ENCODE measurements at places on chromosomes 11 and 22.

DNA sequence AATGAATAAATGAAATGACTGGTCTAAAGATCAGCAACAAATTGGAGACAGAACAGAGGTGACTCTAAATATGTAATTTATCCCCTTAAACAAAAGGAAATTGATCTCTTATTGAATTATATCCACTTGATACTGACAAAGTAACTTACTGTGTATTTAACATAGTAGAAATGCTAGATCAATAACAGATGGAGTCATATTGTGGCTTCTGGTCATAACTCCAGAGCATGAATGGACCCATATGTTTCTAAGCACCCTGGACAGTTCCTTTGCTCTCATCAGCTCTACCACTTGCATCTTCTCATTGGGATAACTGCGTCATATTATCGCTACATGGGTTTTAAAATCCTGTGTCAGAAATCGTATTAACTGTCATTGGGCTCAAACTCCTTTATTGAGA lies 222.3 kb downstream of the ETS1 start:
- DNase-seq, result no peak
- no peak overlapping the region for H3K4me3 ChIP-seq
- H3K4me1 ChIP-seq, result peaks cover 10% of the 10 kb centered on the region
- H3K36me3 ChIP-seq, result peaks cover 3% of the 10 kb centered on the region
- H3K27ac ChIP-seq, result no peak overlapping the region

DNA sequence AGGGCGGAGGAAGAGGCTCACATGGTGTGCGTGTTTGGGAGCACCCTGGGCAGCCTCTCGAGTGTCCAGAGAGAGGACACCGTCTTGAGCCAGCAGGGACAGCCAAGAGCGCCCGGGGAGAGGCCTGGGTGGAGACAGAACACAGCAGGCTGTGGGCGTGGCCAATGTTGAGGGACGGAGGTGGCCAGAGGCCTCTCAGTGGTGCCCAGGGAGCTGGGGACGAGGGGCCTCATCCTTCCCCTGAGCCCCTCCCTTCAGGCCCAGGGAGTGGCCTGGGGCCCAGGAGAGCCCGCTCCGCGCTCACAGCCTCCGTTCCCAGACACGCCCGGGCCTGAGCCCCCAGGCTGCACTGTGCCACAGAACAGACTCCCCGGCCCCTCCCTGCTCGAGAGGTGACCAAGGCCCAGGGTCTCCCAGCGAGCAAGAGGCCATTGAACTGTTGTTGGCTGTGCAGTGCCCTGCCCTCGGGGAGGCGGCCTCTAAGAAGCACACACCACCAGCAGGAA lies 48.4 kb downstream of the CDKN1C start:
- no peaks in the 10 kb centered on the region for H3K36me3 ChIP-seq
- H3K4me1 ChIP-seq, result no peaks in the 10 kb centered on the region
- H3K27me3 ChIP-seq, result peaks cover 2% of the 10 kb centered on the region
- no peak overlapping the region for H3K4me3 ChIP-seq
- DNase-seq, result no peak
- no peak overlapping the region for H3K27ac ChIP-seq

DNA sequence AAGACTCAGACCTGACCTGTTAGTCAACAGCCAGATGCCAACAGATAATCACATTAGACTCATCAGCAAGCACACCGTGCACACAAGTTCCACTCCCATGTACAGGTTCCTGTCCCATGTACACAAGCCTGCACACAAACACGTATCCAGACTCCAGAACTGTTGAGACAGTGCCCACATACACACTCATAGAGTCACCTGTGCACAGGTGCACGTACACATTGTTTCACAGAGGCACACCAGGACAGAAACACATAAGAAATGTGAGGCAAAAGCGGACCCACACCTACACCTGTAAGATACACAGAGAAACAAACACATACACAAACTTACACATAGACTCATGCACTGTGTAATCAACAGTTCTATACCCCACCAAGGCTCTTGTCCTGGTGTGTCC lies 2.7 kb upstream of the ZNF74 start:
- no peak for DNase-seq
- no peaks in the 10 kb centered on the region for H3K36me3 ChIP-seq
- no peak overlapping the region for H3K27ac ChIP-seq
- H3K4me3 ChIP-seq, result peak overlapping the region; percentile 23
- peaks cover 12% of the 10 kb centered on the region for H3K27me3 ChIP-seq

DNA sequence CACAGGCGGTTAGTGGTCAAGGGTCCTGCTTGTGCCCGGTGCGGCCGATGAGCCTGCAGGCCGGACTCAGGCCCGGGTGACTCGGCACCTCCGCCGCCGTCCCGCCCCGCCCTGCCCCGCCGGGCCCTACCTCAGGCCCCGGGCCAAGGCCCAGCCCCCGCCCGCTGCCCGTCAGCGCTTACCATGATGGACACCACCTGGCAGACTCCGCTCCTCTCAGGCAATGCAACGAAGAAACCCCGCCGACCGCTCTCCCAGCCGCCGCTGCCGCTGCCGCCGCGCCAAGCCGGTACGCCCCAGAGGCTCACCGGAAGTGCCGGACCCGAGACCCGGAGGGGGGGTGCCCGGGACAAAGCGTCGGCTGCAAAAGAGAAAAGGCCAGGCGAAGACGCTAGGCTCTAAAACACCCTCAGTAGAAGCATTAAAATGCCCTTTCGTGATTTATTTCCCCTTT lies at the start of gene UFD1:
TSS of gene UFD1 (minus strand) at position 293 of the 454 bp plus-strand sequence. CDS start at position 185, 108 bp downstream.
- peak within 1 kb of the TSS; percentile 99 for H3K27ac ChIP-seq
- peak within 1 kb of the TSS; percentile 97 for H3K4me3 ChIP-seq
- peak; percentile 80 for DNase-seq
- peaks cover 21% of the 10 kb centered on the region for H3K36me3 ChIP-seq

DNA sequence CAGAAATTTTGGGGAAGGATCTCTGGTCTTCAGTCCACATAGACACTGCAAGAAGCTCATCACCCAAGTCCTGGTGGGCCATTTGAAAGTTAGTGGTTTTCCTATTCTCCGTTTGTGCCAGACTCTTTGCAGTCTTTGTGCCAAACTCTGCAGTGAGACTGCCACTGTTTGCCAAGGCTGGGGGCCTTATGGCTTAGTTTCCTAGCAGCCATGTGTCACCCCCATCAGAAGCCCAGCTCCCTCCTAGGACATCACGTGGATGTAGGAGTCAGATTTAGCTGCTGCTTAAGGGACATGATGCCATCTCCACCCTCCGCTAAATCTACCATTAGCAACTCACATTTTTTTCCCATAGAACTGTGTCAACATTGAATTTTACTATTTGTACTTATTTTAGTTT lies 220.0 kb downstream of the C11orf91 start:
- no peaks in the 10 kb centered on the region for H3K4me1 ChIP-seq
- DNase-seq, result no peak
- no peaks in the 10 kb centered on the region for H3K36me3 ChIP-seq
- H3K27me3 ChIP-seq, result peaks cover 5% of the 10 kb centered on the region

DNA sequence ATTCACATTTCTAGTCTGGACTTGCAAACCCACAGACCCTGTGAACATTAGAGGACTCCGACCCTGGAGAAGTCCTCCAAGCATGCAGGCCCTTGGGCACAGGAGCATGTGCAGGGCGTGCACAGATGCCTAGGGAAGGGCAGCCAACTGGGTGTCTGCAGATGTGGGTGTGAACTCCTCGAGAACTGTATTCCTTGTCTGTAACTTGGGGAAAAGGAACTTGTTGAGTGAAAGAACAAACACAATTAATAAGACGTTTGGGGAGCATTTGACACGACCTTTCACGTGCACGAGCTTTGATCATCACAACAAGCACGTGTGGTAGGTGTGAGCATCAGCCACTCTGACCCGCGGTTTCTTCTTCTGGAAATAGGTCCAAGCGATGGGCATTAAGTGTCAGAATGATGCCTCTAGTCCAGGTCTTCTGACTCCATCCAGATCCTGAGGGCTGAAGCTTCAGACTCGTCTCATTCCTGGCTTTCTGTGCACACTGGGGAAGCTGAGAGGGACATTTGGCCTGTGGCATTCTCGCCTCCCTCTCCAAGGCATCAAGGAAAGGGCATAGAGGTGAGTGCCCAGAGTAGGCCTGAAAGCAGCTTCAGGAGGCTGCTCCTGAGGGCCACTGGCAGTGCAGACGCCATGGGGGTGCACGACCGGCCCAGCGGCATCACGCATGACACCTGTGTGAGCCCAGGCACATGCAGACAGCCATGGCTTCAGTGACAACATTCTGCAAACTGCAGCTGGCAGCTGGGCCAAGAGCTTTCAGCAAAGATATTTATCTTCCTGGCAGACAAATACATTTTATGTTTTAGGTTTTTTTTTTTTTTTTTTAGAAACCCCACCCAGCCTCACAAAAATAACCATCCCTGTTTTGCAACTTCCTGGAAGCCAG lies 32.5 kb downstream of the ALX4 start:
- no peak for DNase-seq
- H3K4me3 ChIP-seq, result no peak overlapping the region
- H3K27ac ChIP-seq, result no peak overlapping the region
- H3K4me1 ChIP-seq, result no peaks in the 10 kb centered on the region
- peaks cover 1% of the 10 kb centered on the region for H3K27me3 ChIP-seq

DNA sequence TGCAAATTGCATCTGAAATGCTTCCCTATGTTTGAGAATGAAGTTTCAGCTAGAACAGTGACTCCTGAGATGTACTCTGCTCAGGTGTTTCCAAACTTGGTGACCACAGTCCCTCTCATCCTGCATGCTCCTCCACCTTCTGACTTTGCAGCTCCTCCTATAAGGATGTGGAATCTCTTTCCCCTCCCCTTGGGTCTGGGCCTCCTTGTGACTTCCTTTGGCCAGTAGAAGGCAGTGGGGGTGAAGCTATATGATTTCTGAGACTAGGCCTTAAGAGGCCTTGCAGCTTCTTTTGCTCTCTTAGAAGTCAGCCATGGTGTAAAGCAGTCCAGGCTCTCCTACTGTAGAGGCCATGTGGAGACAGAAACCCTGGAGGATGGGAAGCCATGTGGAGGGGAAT lies 50.7 kb downstream of the CSF2RB start:
- H3K36me3 ChIP-seq, result no peaks in the 10 kb centered on the region
- no peak overlapping the region for H3K4me3 ChIP-seq
- H3K27me3 ChIP-seq, result peaks cover 13% of the 10 kb centered on the region
- no peaks in the 10 kb centered on the region for H3K4me1 ChIP-seq

DNA sequence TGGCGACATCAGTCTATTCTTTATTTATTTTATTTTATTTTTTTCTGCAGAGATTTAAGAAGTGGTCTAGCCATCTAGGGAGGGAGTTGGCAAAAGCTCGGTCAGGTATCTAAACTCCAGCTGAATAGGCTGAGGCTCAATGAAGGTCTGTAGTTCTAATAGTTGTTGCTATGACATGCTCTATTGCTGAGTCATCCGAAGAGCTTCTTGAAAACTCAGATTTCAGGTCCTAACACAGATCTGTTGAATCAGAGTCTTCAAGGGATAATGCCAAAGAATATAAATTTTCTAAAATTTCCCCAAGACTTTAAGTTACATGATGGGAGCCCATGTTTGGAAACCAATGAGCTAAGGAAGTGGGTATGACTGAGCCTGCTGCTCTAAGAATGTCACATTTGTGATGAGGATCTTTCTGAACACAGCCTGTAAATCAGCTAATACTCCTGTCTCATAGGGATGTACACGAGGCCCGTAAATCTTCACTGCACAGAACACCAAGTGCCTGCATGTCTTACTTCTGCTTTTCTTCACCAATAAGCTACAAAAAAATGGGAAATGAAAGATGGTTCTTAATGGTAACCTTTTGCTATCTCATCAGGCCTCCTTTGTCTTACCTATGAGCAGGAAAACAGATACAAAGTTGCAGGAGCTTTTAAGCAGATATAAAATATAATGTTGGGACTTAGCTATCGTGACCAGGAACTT lies 901.4 kb upstream of the API5 start:
- H3K27me3 ChIP-seq, result no peaks in the 10 kb centered on the region
- H3K4me3 ChIP-seq, result no peak overlapping the region
- no peak for DNase-seq

All from activated T-helper 1 cell treated with anti-CD3 and anti-CD28 coated beads, Interleukin-12 subunit alpha, Interleukin-12 subunit beta, Interleukin-2, Interleukin-4 antibody, amounts not matched to agents 30 ng/mL and 10 ng/mL and 1 ng/mL, durations not matched to agents 14 hours and 24 hours and 36 hours (primary cell).